ENCODE measurements at places on chromosomes 4 and X.
A peak's percentile ranks its signal among the peaks of the same experiment; 100 is the strongest.

DNA sequence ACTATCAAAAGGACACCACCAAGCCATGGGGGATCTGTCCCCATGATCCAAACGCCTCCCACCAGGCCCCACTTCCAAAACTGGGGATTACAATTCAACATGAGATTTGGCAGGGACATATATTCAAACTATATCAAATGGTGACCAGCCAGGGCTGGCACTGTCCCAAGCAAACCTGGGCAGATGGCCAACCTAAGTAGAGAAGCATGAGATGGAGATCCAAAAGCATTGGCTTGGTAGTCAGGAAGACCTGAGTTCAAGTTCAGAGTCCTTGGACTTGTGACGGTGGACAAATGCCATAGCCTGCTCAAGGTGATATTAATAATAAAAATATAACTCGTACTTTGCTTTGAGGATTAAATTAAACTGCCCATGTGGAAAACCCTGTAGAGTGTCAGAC lies 79.2 kb upstream of the HS3ST1 start:
- no peak for DNase-seq

GRCh38 chr4:48224606-48225005 lies 45.0 kb downstream of the TEC start:
- no peak for DNase-seq

- no peak for DNase-seq
Observed at GRCh38 chr4:159503236-159504008, 400.5 kb downstream of the RAPGEF2 start.

GRCh38 chr4:22215084-22215483 lies 266.5 kb upstream of the KCNIP4 start:
- peak; percentile 70 for DNase-seq

GRCh38 chr4:5912614-5913019 lies 19.7 kb upstream of the CRMP1 start:
- no peak for DNase-seq

GRCh38 chr4:188372829-188373228 lies 233.6 kb downstream of the TRIML1 start:
- peak; percentile 55 for DNase-seq

DNA sequence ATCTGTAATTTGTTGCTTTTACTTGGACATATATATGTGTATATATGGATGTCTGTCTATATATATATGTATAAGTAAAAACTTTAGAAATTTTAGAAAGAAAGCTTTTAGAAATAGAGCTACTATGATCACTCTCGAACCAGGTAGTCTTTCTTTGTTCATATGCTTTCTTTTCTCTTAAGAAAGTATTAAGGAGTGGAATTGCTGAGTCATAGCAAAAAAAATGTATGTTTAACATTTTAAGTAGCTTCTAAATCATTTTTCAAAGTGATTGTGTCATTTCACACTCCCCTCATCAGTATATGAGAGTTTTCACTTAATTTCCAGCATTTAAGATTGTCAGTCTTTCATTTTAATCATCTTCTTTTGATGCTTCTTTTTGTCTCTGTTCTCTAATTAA lies 447.9 kb upstream of the TECRL start:
- no peak for DNase-seq

GRCh38 chrX:72461288-72461687 lies 111.4 kb downstream of the HDAC8 start:
- DNase-seq, result no peak

DNA sequence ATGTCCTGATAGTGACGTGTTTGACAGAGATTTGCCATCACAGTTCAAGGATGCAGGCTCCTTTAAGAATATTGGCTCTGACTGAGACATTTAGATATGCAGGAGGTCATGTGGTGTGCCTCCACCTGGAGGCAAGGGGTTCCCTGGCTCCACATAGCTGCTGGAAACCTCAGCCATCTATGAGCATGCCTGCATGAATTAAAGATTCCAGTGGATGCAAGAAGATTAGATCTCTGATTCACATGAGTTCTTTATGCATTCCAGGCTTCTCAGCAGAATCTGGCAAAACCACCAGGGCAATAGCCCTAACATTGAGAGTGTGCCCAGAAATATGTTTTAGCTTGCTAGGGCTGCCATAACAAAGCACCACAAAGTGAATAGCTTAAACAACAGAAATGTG lies 298.5 kb upstream of the AADAT start:
- DNase-seq, result peak; percentile 92

- DNase-seq, result peak; percentile 59
Observed at GRCh38 chrX:65596270-65597034, 61.9 kb upstream of the LAS1L start.

DNA sequence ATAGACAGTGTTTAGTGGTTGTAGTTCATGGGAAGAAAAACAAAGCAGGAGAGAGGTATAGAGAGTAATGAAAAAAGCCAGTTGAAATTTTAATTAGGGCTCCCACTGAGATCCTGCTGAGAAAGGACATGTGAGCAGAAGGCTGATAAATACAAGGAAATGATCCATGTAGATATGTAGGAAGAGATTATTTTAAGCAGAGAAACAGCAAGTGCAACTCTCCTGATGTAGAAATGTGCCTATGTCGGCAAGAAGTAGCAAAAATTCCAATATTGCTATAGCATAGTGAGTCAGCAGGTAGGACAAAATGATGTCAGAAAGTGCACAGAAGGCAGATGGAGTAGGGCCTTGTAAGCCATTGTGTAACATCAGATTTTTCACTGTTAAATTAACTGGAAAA lies 1027.3 kb downstream of the PCDH18 start:
- DNase-seq, result no peak

DNA sequence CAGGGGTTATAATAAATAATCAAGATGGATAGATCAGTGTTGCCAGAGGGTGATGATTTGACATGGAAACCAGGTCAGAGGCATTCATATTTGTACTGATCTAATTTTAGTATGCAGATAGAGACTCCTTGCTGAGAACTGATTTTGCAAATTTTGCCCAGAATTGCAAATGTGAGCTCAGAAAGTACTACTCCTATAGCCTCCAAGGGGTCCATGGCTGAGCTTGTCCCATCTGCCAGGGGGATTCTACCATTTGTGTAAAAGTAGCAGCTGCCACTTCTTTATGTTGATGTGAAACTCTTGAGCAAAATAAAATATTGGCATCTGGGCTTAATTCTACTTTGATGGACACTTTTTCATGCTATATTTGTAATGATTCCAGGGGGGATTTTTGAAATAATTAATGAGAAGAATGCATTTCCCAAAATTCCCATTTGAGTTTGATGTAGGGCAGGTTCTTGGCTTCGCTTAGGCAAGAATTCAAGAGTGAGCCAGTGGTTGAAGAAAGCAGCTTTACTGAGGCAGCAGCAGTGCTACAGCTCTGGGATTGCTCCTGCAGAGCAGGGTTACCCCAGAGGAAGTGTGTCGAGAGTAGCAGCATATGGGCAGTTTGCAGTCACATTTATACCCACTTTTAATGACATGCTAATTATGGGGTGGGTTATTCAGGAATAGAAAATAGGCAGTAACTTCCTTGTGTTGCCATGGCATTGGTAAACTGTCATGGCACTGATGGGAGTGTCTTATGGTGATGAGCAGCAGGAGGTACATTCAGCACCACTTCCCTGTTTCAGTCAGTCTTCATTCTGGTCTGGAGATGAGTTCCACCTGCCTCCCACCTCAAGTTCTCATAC lies 38.7 kb upstream of the DCLK2 start:
- no peak for DNase-seq

GRCh38 chr4:38531141-38531727 lies 132.8 kb upstream of the KLF3 start:
- peak; percentile 10 for DNase-seq

DNA sequence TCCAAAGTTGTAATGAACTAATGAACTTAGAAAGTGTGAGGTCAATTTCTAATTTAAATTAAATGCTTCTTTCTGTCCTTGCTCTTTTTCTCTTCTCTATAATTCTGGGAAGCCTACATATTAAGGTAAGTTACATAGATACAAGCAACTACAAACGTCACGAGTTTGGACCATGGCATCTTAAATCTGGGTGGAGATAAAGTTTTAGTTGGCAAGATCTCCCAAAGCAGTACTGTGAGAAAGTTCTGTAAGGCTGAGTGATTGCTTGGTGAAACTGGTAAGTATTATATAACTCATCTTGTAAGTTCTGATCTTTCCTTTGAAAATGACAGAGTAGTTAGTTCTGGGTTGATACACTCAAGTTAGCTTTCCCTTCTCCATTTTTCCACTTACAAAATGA lies 125.7 kb upstream of the CBR4 start:
- no peak for DNase-seq

- peak; percentile 58 for DNase-seq
Observed at GRCh38 chr4:130393231-130393630, 1297.3 kb downstream of the C4orf33 start.

GRCh38 chr4:95641571-95641970 lies 92.8 kb upstream of the UNC5C start:
- DNase-seq, result no peak

DNA sequence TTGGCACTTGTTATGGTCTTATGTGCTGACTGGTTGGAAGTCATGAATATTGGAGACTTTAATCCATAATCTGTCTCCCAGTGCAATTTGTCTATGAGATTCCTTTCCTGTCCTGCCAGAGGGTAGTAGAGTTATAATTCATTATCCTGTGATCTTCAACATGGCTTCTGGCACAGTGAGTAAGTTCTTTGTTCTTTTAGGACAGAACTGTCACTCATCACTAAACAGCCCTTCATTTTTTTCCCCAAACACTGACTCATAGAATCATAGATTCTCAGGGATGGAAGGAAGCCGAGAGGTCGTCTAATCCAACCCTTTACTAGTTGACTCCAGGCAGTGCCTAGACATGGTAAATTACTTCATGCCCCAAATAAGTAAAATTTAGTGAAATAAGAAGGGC lies 78.4 kb downstream of the LUZP4 start:
- DNase-seq, result no peak

DNA sequence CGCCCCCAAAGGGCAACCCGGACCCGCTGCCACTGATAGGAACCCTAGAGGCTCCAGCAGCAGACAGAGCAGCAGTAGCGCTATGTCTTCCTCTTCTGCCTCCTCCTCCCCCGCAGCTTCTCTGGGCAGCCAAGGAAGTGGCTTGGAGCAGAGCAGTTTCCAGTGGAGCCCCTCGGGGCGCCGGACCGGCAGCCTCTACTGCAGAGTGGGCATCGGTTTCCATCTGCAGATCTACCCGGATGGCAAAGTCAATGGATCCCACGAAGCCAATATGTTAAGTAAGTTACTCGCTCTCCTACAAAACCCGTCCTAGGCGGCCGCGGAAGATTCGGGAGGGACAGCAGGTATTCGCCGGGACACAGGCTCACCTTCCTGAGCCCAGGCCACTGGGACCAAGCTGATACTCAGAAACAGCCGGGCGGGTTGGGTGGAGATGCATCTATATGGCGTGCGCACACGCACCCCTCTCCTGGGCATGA lies 477 bp downstream of the FGF5 start:
- peak; percentile 55 for DNase-seq

- DNase-seq, result no peak
Observed at GRCh38 chr4:47010912-47011446, 17.6 kb upstream of the GABRA4 start.

DNA sequence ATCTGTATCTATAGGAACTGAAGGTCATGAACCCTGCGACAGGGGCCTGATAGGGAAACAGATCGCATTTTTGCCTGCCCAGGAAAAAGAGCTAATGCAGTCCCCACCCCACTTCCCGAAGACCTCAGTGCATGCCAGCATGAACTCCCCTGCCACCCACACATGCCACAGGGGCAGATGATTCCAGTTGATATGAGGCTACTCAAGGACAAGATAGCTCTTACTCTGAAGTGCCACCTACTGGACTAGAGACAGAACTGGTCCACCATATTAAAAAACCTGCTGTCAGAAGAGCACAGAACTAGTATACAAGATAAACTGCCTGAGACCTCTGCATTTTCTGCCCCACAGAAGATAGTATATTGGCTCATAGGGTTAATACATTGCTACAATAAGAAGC lies 68.0 kb downstream of the YIPF7 start:
- no peak for DNase-seq

- DNase-seq, result no peak
Observed at GRCh38 chr4:168503652-168504362, 7.0 kb downstream of the PALLD start.

DNA sequence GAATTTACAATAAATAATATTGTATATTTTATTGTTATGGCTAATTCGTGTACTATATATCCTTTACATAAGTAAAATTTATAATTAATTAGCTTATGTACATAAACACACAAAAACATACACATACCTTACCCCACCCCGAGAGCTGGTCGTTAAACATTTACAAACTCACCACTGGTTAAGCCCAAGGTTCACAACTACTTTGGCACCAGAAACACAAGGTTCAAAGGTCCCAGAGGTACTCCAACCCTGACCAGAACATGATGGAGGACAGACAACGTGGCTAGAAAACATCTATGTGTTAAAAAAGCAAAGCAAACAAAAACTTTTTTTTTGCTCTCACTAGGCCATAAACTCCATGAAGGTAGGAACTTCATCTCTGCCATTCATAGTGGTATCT lies 37.7 kb downstream of the SLC25A5 start:
- no peak for DNase-seq

GRCh38 chr4:108717386-108717785 lies 45.5 kb downstream of the ETNPPL start:
- no peak for DNase-seq

DNA sequence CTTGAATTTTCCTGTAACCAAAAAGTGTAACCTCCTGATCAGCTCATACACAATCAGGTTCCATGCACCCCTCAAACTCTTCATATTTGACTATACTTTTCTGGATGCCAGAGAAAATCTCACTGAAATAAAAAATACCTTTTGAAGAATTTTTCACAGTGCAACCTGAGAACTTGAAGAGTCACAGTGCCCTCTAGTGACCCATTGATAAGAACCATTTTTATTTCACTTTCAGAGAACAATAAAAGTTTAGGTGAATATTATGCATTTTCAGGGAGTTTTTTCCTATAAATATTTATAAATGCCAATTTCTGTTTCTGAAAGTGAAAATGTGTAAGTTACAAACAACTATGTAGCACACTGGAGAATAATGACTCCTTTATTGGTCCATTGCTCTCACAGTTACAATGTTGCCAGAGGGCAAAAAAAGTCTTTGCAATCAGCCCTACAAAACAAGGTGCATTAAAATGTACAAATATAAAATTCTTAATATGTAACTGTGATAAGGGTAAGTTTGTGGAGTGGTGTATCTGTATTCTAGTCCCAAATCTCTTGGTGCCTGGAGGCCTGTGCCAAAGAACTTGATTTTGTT lies 153.6 kb upstream of the INTU start:
- DNase-seq, result peak; percentile 54

- no peak for DNase-seq
Observed at GRCh38 chr4:151798678-151799416, 38.0 kb upstream of the GATB start.

GRCh38 chr4:169615467-169616106 lies 3.2 kb upstream of the NEK1 start:
- no peak for DNase-seq
